Upper lobe of left lung (tissue), 6 donors: ENCODE measurements at places on chromosomes 16 and 17.
A peak's percentile ranks its signal among the peaks of the same experiment; 100 is the strongest.

DNA sequence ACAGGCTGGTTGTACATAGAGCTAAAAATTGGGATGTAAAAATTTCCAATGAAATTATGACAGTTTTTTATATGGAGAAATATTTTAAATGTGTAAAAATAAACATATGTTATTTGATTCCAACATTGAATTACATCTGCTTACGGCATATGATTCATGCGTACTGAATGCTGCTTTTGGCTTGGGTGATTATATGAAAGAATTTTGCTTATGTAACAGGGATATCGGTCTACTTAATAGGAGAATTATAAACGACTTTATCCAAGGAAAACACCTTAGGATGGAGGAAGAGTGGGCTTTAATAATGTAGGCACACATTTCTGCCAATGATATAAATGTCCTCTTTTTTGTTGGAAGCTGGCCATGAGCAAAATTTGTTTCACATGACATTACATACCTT, 197.3 kb upstream of the GOT2 start:
- no peak for DNase-seq

- DNase-seq = no peak
Observed at GRCh38 chr17:1916963-1917715, 87.3 kb downstream of the RPA1 start.

DNA sequence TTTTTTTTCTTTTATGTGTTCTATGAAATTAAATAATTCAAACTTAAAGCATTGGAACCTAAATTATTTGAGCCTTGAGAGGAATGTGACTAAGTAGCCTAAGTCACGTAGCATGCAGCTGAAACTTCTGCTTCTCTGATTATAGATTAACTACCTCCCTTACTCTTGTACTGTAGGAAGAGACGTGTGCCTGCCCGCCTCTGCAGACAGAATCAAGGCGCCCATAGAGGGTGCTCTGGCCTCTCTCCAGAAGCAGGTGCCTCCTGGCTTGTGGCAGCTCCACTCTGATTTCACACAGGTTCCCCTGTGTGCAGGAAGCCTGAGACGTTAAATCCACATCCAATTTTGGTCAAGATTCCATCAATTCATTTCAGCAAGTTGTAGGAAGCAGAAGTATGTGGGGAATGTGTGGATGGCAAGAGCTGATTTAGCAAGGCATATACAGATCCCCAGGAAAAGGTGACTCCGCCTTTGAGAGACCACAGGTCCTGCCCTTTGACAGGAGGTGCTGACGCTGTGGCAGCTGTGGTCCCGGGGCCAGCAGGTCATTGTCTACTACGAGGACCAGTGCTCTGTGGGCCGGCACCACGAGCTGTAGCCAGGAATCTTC, 1418.8 kb downstream of the CDH11 start:
- DNase-seq = no peak

DNA sequence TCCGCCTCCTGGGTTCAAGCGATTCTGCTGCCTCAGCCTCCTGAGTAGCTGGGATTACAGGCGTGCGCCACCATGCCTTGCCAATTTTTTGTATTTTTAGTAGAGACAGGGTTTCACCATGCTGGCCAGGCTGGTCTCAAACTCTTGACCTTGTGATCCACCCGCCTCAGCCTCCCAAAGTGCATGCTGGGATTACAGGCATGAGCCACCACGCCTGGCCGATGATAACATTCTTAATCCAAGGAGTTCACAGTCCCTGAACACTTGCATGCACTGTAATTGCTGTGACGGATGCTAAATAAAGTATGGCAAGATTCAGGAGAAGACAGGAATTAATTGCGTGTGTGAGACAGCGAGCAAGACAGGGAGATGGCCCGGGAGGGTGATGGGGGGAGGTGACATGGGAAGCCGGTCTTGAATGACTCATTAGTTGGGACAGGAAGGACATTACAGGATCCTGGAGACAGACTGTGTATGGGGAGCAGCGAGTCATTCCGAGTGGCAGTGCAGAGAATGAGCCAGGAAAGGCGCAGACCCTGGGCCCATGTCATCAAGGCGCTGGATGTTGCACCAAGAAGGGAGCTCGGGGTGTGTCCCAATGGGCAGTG, 6.7 kb downstream of the ABCA3 start:
- no peak for DNase-seq

- no peak for DNase-seq
Observed at GRCh38 chr16:56909527-56909979, 22.4 kb upstream of the HERPUD1 start.

DNA sequence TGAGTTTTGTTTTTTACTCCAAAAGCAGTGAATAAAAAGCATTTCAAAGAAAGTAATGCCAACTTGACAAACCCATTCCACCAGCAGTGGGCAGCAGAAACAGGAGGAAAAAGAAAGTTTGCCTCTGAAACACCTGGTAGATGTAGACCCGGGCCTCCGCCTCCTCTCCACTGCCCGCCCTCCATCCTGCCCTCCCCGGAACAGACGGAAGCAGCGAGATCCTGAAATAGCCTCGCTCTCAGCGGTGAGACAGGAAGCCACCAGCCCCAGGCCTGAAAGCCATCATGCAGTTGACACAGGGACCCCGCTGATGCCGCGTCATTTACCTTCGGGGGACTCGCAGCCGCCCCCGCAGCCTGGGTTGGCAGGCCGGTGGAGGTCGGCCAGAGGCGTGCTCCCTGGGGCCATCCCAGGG, 67.8 kb downstream of the C16orf78 start:
- peak; percentile 71 for DNase-seq

- no peak for DNase-seq
Observed at GRCh38 chr17:40293363-40293762, 5.7 kb downstream of the CDC6 start.
